ENCODE measurements at places on chromosomes 6 and 20. TPM values are rescaled to one million over a fixed set of nuclear protein-coding genes. Genes with fewer than 3 reads are reported as not detected.

DNA sequence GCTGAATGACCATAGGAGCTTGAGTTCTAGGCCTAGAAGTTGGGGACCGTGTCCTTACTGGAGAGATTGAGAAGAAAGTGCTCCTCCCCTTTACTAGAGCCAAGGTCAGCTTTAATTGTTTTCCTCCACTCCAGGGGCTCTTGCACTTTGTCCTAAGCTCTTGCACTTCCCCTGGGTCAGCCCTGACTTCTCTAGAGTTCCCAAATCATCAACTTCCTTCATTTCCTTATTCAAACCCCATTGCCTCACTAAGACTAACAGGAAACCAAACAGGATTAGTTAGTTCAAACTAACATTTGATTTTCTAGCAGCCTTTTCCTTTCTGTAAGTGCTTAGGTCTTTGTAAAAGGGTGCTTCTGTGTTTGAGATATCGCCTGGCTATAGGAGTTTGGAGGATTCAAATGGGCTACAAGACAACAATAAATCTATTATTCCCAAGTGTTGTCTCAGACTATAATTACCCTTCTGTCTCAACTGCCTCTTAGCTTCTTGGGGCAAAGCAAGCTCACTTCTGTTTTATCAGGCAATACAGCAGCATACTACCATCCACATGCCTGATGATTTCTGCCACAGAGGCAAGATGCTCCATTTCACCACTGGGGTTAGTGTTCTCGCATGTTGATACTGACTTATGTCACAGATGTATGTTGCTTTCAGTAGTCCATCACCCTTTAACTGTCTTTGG is 12.8 kb upstream of the DTNBP1 start:
- DNase-seq = no peak

DNA sequence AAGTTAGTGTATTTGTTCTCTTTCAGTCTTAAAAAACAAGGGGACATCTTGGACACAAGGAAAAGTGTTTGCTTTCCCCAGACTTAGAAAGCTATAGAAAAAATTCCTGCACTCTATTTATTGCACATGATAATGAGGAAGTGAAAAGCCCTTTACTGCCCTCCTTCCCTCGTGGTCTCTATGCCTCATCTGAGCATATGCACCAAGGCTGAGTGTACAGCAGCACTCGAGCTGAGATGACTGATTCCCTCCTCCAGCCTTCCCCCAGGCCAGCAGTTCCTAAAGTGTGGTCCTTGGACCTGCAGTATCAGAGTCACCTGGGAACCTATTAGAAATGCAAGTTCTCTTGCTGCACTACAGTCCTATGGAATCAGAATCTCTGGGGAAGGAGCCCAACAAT is 14.3 kb upstream of the LAMP5 start:
- no peak for DNase-seq

- no peak for DNase-seq
Observed at GRCh38 chr20:19833395-19833794, 75.3 kb downstream of the RIN2 start.

DNA sequence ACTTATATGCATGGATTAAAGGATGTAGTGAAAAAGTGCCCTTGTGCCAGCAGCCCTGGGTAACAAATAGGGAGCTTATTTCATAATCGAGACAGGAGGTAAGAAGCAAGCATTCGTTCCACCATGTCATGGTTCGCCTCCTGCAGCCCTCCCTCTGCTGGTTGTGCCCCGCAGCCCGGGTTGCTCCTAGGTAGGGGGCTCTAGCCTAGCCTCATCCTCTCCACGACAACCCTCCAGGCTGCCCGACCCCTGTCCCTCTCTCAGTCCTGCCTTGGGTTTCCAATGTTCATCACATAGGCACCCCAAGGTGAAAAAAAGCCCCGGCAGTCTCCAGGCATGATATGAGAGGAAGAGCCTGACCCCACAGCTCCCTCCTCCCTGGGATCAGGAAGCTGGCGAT is 75.5 kb upstream of the SYNDIG1 start:
- DNase-seq = no peak

DNA sequence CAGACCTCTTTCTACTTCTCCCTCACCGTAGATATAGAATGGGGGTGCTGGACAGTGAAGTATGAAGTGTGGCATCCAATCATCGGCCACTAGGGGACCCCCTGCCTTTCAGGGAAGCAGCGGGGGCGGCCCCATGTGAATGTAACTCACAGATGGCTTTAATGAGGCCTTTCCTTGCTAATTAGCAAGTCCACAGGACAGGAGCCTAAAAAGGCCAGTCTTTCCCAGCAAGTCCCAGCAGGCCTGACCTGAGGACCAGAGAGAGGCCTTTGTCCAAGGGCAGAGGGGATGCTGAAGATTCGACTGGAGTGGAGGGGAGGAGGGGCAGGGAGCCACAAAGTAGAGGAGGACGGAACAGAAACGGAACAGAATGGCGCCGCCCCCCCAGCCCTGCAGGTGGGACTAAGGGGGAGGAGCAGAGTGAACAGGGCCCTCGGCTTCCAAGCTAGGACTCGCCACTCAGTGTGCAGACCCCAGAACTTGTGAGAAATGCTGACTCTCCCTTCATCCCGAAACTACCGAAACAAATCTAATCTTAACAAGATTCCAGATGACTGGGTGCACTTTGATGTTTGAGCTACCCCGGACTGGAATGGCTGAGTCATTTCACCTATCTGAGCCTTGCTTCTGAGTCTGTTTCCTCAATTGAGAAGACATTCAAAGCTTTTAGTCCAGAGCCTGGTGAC is 5.8 kb downstream of the C6orf132 start:
- no peak for DNase-seq

GRCh38 chr20:35886537-35886936 is 67.8 kb downstream of the SCAND1 start:
- no peak for DNase-seq

DNA sequence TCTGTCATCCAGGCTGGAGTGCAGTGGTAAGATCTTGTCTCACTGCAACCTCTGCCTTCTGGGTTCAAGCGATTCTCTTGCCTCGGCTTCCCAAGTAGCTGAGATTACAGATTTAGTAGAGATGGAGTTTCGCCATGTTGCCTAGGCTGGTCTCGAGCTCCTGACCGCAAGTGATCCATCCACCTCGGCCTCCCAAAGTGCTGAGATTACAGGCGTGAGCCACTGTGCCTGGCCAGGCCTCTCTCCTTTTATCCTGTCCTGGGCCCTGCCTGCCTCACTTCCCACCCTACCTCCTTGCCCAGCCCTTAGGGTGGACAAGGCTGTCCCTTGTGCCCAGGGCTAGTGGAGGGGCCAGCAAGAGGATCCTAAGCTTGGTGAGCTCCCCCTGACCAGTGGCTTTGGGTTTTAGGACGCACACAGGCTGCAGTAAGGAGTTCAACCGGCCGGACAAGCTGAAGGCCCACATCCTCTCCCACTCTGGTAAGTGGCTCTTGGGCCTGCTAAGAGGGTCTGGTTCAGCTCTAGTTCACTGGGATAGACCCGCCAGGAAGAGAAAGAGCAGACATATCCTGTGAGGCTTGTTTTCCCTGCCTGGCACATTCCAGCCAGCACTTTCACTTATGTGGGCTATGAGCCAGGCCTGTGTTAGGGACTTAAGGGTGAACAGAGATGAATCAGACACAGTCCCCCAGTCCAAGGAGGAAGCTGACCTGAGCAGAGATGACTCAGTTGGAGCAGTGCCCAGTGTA is 21.9 kb upstream of the CHMP4B start:
- DNase-seq = no peak

DNA sequence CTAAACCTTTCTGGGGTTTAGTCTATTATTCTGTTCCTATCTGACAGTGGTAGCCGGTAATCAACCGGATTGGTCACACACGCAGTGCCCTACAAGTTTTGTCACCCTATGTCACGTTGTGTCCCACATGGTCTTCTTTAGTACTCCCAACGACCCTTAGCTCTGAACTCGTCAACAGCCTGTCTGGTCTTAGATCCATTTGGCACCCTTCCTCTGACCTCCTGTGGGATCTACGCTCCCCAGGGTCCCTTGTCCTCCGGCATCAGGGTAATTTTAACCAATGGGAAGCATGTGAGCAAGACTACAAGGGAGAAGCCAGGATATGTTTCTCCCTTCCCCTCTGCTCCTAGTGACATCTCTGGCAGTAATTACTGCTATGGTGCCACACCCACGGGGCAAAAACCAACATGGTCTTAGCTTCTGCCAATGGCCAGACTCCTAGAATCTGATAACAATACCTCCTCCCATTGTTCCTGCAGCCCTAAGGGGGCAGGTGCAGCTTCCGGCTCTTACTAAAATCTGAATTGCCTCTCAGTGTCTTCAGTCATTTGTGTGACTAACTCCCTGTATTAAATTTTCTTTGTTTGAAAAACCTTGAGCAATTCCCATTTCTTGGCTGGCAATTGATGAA is 56.6 kb downstream of the MAFB start:
- no peak for DNase-seq

DNA sequence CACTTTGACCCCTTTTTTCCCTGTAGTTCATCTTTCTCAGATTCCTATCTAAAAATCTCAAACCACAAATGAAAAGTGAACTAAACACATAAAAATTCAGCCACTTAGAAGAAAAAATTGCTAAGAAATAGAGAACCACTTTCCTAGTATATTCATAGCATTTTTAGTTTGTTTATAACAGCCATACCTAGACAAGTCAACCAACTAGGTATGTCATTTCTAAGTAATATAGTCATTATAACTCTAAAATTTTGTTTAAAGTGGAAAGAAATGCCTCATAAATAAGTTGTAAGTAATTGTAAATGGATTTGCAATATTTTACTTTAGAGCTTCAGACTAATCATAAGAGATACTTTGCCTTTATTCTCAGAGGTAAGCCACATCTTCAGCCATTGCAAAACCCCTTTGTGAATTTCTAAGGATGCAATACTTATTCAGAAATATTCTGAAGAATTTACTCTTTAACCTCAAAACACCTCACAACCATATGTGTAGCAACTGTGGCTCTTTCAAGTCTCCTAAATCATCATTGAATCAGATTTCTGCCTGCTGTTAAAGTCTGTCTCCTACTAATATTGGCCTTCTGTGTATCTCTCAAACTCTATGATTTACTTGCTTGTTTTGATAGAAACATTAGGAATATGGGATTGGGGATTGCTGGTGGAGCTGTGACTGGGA is 6.9 kb upstream of the SUMO4 start:
- no peak for DNase-seq

GRCh38 chr6:17311595-17312311 is 30.6 kb downstream of the RBM24 start:
- DNase-seq = no peak

GRCh38 chr20:47971058-47971791 is 185.9 kb upstream of the SULF2 start:
- DNase-seq = no peak

The MAN1A1 gene
- 50.6 TPM for polyA plus RNA-seq

The FAM50B gene
- 10.1 TPM for polyA plus RNA-seq
